ENCODE measurements at places on chromosomes 6 and 20. TPM values are rescaled to one million over a fixed set of nuclear protein-coding genes. Genes with fewer than 3 reads are reported as not detected.

LY6G6F gene
- 0.63 TPM for total RNA-seq

SLC2A10 gene
- total RNA-seq = 93.2 TPM

MRAP2 gene
- total RNA-seq = 0.40 TPM

ZSCAN26 gene
- total RNA-seq = 13.3 TPM

TRPC4AP gene
- 67.5 TPM for total RNA-seq

DNA sequence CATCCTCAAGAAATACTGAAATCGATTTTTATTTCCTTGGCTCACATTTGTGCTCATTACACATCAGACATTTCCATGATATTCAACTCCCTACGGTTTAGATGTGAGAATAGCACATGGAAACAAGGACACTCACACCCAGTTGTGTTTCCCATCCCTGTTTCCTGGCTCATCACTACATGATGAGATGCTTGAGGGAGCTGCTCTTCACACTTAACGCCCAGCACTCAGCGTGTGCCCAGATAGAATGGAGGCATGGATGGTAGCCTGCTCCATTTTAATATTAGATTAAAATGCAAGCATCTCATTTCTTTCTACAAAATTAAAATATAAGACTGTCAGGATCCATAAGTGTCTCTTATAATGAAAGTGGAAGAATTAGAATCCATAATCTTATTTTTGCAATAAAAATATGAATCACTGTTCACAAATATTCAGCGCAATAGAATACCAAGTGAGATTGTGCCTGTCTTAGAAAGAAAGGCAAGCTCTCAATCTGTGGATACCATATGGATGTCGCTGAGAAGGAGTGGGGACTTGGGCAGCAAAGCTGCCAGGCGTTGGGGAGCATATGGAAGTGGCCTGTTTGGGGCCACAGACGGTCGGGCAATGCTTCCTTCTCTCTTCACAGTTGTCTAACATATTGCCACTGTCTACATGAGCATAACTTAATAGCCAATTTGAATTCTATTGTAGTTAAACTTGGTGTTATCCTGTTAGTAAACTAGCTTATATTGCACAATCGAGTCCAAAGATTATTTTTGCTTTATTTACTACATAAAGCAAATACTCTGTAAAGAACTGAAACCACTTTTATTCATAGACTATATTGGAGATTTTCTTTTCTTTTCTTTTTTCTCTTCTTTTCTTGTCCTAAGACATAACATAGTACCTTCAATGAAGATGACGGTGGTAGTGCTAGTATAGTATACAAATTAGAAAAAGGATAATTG, 206.8 kb upstream of the QKI start:
- DNase-seq = no peak

DNA sequence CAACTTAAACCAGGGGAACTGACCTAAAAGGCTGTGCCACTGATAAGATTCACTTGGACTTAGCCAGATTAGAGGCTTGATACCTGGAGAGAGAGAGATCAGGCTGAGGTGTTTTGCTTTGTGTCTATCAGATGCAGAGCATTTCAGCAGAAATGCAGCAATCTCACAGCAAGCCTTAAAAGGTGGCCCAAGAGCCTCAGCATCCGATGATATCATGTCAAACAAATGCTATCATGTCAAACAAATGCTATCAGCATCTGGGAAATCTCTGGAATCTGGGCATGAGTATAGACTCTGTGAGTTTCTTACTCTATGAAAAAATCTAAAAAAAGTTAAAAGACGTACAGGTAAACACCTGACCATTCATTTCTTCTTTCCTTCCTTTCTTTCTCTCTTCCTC, 718.9 kb downstream of the EYS start:
- DNase-seq = no peak

DNA sequence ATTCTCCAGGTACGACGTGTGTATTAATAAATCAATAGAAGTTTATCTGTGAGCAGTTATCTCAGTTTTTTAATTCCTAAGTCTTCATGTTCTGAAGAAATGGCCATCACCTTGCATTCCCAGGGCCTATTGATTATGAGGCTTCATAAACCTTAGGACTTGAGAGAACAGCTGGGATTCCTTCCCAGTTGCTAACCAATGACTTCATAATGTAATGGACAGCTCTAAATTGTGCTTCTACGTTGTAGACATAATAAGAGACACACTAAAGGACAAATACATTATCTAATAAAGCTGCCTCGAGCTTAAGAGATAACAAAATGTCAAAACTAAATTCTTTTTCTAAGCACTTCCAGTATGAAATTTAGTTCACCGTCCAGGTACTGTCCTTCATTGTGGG, 30.6 kb downstream of the TSHZ2 start:
- DNase-seq = no peak

- DNase-seq = no peak
Observed at GRCh38 chr20:62052336-62052841, 13.3 kb downstream of the TAF4 start.

DNA sequence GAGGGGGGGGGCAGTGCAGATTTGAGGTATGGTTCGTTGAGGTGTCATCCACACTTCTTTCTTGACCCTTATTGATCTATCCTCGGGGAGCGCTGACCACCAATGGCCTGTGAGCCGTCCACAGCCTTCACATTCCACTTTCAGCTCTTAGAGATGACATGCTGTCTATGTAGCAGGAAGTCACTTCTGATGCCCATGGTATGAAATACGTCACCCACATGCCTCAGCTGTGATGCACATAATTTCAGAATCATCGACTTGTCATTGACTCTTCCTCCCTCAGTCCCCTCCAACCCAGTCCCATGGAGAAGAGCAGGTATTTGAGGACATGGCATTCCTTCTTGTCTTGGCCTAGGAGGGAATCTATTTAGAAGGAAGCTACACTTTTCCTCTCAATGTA, 4.7 kb upstream of the ADGRF5 start:
- DNase-seq = no peak

GRCh38 chr20:32333181-32333987, 24.7 kb upstream of the ASXL1 start:
- no peak for DNase-seq

DNA sequence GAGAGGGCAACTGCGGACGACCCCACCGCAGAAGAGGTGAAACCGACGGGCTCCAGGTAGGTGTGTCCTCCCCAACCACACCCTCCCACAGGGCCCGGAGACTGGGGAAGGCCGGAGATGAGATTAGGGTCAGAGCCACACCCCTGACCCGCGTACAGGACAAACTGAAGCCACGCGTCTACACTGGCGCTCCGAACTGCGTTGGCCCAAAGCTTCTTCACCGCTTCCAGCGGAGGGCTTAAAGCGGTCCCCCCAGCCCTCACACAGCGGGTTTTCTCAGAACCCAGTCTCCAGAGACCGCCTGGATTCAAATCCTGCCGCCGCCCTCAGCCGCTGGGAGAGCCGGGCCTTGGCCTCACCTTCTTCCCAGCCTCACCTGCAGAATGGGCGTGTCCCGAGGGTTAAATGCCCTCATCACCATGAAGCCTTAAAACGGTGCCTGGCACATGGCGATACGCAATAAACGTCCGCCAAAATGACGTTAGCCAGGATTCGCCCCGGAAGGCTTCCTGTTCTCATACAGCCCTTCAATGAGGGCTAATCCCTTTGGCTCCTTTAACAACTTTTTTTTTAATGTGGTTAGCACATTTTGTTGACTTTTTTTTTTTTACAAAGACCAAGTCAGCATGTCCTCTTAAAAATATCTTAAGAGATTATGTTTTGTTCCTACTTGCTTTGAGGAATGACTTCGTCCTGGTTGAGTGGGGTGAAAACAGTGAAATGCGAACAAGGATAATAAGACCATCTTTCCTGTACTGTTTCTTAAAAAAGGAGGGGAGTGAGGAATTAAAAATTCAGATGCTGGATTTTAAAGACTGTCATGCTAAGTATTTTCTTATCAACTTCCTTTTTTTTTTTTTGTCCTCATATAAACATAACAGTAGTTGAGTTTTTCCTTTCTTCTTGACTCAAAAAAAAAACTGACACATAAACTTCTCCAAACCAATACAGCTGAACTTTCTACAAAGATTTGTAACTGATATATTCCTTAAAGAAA, 15.1 kb upstream of the ZNF217 start:
- peak; percentile 59 for DNase-seq

- DNase-seq = no peak
Observed at GRCh38 chr6:148250975-148251685, 91.5 kb upstream of the SASH1 start.

GRCh38 chr6:134589512-134589911, 271.6 kb upstream of the SGK1 start:
- DNase-seq = no peak

DNA sequence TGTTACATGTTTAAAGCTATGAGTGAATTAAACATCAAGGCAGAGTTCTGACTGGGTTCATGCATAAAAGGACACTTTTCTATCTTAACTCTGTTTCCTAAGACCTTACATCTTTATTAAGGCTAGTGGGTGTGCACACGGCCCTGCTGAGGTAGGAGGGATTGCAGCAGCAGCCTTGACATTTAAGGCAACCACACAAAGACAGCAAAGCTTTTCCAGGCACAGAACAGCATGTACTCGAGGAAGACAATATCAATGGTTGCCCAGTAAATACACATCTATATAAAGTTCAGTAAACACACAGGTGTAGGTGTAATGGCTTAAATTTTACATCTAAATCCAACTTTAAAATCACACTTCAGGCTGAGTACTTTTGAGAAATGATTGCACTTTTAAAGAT, 79.8 kb upstream of the LOC128125822 start:
- no peak for DNase-seq

DNA sequence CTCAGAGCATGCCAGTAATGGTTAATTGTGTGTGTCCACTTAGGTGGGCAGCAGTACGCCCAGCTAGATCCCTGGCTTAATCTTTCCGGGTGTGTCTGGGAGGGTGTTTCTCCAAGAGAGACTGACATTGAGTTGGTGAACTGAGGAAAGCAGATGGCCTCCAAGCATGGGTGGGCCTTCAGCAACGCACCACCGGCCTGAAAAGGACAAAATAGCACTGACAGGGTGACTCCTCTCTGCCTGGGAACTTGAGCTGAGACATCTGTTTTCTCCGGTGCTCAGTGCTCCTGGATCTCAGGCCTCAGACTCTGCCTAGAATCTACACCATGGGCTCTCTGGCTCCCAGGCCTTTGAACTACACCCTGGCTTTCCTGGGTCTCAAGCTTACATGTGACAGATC, 43.2 kb downstream of the C6orf118 start:
- no peak for DNase-seq

GRCh38 chr6:42901538-42901957, 14.3 kb upstream of the PTCRA start:
- peak; percentile 89 for DNase-seq

DNA sequence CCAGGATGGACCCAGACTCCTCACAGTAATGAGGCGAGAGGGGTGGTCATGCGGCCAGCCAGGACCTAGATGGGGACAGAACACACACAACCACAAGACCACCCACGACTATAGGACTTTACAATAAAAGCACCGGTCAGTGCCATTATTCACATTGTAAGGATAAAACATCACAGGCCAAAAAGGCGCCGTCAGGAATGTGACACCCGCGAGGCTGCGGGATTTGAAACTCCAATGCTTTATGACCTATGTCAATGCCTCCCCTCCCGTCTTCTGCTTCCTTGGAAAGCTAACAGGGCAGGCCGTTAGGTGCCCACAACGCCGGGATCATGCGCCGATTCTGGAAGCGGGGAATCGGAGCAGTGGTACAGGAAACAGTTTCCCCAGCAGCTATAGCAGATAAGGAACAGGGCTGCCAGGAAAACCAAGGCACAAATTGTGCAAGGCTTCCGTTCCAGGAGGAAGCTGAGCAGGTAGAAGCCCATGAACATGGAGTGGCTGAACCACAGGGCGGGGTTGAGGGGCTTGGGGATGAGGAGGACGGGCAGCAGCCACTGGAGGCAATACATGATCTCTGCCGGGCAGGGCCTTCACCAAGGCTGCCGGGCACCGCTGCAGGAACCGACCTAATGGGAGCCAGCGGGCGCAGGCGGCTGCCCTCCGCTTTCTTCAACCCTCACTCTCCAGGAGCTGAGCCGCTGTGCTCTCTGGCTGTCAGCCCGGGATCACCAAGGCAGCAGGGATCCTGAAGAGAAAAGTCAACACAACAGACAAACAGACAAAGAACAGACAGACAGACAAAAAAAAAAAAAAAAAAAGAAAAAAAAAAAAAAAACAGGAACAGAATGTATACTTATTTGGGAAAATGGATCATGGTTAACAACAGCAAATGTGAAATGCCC, 2.2 kb upstream of the NNAT start:
- DNase-seq = peak; percentile 67

DNA sequence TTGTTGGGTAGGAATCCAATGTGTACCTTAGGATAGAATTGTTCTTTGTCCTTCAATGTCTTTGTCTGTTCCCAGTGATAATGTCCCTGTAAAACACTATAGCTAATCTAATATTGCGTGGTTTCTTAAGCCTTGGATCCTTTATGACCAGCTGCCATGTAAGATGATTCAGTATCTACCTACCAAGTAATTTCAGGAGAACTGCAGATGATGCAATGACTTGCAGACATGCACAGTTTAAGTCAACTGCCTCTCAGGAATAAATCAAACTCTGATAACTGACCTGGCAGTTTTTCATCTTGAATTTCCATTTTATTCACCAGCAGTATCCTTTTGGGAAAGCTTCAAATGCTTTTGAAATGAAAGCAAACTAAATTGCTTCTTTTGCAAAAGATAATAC, 157.8 kb downstream of the TPBG start:
- no peak for DNase-seq

DNA sequence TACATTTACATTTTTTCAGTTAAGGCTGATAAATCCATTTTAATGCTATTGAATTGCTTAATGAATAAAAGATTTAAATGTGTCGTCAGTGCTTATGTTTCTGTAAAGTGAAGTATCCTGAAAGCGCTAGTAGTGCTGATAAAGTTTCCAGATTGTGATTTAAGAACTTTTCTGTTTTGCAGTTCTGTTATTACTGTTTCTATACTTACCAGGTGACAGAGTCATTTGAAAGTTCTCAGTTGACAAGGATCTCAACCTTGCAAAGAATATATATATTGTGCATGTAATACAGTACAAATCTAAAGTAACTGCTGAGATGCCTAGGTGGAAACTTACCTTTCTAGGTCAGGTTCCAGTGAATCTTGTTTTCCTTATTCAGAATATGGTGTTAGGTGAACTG, 201.8 kb downstream of the ARID1B start:
- no peak for DNase-seq

- no peak for DNase-seq
Observed at GRCh38 chr6:157533048-157533871, 152.3 kb downstream of the ZDHHC14 start.

DNA sequence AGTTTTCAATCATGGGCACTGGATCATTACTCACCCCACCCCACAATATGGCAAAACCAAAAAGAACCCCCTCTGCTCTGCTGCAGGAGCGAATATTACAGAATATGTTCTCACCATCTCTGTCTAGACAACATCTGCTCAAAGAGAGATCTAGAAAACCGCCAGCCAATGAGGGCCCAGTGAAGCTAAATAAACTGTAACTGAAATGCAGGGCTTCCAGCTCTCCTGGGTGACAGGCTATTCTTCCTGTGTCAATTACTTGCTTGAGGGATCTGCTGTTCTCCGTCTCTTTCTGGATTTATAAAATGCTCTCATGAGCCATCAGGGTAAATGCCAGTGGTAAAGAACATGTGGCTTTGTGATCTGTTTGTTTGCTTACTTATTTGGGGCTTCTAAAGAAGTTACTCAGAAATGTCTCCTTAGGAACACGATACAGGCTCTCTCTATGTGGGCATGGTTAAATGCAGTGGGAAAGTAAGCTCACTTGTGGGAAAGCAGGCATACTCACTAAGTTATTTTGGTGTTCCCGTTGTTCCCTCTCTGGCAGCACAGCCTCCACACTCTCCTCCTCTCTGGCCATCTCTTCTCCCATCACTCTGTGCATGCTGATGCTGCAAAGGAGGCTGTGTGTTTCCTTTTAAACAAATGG, 44.8 kb downstream of the TTI1 start:
- DNase-seq = no peak

Measured in upper lobe of left lung (tissue), 6 donors.